ENCODE measurements at places on chromosomes 16 and 17. TPM values are rescaled to one million over a fixed set of nuclear protein-coding genes. Genes with fewer than 3 reads are reported as not detected.

Gene HCRT
- total RNA-seq, result not detected

- no peak for DNase-seq
Measured at GRCh38 chr17:535198-535597, 179.4 kb downstream of the VPS53 start.

DNA sequence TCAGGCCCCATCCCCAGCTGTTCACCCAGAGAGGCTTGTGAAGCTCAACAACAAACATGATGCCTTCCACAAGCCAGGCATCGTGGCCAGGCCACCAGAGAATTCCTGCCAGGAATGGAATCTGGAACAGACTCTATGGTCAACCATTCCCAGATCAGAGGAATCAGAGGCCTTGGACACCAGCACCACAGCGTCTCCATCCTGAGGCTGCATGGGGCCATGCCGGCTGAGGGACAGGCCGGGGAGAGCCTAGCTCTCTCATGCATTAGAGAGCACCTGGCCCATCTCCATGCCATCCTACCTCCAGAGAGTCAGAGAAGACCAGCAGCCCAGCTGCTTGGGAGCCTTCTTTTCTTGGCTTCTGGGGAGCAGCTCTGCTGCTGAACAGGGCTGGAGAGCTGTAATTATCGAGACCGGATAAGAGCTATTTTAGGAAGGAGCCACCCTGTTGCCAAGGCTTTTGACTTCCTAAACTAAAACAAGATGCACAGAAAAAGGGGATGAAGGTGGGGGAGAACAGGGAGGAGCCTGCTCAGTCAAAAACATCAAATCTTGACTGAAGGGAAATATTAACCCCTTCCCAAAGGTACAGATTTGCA lies 24.5 kb upstream of the MTMR4 start:
- DNase-seq, result no peak

Gene TAC4
- total RNA-seq, result not detected

- no peak for DNase-seq
Measured at GRCh38 chr16:77555791-77556190, 121.0 kb upstream of the ADAMTS18 start.

Gene NPIPA8
- not detected for total RNA-seq

Gene CA5A
- not detected for total RNA-seq

DNA sequence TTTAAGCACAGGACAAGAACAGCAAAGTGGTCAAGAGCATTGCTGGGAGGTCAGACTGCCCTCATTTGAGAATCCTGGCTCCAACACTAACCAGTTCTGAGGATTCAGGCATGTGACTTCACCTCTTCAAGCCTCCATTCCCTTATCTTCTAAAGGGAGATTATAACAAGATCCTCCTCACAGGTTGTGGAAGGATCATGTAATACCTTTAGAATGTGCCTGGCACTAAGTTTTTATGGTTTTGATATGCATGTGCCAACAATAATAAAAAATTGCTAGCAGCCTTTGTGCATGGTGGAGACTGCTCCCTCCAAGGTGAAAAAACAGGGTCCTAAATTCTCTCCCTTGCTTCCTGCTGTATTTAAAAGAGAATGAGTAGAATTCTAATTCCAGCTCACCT lies 36.0 kb upstream of the ADAMTS18 start:
- no peak for DNase-seq

DNA sequence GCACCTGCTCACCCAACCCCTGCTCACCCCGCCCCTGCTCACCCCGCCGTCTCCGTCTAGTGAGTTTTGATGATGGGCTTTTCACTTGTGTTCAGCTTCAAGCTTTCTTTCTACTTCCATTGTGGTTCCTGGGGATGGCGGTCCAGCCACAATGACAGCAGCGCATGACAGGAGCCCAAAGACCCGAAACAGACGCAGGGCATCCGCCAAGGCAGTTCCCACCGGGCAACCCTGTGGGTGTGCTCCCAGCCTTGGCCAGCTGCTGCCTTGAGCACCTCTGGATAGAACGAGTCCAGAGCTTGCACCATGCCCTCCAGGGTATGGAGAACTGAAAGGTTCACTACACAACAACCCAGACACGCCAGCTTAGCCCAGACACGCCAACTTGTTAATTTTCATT lies 92.9 kb upstream of the CHMP6 start:
- no peak for DNase-seq

DNA sequence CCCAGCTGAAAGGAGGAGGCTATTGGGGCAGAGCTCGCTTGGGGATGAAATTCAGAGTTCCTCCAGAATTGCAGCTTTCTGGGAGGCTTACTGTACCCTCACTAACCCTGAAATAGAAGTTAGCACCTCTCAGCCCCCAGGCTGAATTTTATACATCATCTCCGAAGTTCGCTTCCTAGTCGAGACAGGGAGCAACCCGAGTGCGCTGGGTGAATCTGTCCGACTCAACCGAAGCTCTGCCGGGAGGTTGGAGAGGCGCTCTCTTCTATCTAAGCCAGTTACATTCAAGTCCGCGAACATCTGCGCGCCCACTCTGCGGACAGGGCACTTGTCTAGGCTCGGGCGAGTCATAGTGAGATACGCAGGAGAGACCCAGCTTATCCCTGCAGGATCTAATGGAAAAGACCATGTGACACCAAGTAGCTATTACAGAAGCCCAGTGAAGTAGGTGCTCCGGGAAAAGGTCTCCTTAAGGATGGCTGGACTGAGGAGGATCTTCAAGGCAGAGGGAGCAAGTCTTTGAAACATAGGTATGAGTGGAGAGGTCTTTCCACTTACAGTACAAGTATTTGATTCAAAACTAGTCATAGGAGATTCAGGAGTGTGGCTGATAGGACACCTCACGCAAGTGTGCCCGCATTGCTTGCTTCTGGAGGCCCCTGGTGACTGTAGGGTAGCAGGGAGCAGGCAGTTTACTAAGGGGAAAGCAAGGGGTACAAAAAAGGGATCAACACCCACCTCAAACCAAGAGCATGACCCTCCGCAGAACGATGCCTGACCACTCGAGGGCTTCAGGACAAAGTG lies 646 bp upstream of the HES7 start:
- no peak for DNase-seq

Gene CCDC200
- not detected for total RNA-seq

DNA sequence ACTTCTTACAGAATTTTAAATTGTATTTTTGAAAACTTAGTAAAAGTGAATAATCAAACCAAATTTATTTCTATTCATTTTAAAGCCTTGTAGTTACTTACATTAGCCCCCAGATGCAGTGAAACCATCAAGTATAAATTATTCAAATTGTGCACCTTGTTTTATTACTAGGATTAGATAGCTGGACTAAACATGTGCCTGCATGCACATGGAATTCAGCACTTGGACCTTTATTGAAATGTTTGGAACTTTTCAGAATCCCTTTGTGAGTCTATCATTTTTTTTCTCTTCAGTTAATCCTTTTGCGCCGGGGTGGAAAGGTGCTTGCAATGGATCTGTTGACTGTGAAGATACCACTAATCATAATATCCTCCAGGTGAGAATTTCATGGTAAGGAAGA lies 4.7 kb downstream of the ZPBP2 start:
- DNase-seq, result no peak

Gene CDT1
- 5.6 TPM for total RNA-seq

- no peak for DNase-seq
Measured at GRCh38 chr17:70881093-70881492, 711.8 kb downstream of the KCNJ2 start.

DNA sequence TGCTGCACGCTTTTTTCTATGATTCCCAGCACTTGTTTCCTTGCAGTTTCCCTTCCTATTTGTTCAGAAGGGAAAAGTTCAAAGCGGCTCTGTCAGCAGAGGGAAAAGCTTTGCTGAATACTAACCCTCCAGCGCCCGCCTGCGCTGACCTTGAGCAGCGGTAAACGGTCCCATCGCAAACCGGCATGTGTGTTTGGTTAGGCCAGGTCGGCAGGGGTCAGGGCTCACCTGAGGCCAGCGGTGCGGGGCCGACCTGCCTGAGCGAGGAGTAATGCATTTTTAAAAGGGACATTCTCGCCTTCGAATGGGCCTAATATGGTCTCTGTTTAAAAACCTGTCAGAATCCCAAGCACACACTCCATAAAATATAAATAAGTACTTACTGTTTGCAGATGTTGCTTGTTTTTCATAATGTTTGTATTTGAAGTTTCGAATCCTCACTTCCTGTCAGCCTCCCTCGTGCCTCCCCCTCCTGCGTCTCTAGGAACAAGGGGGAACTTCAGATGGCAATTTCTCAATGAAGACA lies 110.1 kb downstream of the IRX3 start:
- no peak for DNase-seq

DNA sequence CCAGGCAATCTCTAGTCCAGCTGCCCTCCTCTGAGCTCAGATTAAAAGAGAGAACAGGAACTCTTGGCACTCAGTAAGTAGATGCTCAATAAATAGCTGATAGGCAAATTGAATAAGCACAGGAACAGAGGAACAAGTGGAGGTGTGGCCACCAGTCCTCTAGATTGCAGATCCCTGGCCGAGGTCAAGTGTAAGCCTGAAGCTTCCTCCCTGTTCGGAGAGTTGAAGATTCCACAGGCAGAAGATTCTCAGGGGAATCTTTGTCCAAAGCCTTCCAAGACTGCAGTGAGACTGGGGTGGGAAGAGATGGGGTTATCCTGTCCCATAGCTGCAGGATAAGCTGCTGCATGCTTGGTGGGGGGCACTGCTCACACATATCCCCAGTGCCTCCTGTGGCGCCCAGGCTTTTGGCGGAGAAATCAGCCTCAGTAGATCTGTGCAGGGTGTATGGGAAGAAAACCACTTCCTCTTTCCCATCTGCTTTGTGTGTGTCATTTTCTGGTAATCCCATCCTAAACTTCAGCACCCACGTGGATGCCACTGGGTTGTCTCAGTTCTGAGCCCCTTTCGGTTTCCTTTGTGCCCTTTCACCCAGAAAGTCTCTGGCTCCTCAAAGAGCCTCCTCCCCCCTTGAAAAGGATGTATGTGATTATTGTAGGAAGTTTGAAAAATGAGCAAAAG lies 12.1 kb downstream of the CD300A start:
- DNase-seq, result no peak

GRCh38 chr16:66539623-66540469 lies 10.1 kb downstream of the TK2 start:
- DNase-seq, result no peak

GRCh38 chr17:47999582-47999981 lies 28.7 kb downstream of the CDK5RAP3 start:
- DNase-seq, result no peak

DNA sequence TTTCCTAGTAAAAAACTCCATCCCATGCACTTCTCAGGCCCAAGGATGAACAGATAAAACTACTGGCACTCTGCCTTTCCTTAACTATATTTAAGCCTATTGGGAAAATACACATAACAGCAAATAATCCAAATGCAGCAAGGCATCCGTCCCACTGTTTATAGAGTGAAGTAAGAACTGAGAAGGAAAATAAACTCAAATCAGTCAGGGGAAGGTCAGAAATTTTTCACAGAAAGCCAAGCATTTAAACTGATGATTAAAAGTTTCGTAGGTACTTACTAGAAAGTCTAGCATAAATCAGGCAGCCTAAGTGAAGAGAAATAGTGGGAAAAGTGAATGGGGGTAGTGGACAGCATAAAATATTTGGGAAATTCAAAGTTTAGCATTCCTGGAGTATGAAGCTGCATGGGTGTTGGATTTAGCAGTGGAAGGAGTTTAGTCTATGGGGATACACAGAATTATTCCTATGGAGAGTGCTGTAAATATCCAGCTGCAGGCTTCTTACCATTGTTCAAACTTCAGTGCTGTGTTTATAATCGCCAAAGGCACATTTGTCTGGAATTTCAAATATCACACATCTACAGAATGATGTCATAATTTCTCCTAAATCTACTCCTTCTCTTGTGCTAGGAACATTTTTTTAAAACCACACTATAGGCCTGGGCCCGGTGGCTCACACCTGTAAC lies 1131.0 kb upstream of the GOT2 start:
- no peak for DNase-seq

Gene ALOX15B
- total RNA-seq, result not detected

- no peak for DNase-seq
Measured at GRCh38 chr17:63275318-63275970, 170.7 kb downstream of the CYB561 start.

DNA sequence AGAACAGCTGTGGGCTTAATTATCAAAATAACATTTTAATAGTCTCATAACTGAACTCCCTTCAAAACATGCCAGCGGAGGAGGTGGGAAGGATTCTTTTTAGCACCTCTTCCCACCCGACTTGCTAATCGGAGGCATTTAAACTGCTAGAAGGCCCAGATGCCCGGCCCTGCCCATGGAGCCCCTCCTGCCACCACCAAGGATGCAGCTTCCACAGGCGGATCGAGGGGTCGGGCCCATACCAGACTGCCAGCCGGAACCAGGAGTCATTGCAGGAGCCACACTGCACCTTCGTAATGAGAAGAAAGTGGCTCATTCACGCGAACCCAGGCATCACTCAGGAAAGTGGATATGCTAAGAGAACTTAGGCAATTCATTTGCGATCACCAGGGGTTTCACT lies 201.2 kb downstream of the C16orf78 start:
- DNase-seq, result no peak

Gene CALB2
- 0.39 TPM for total RNA-seq

DNA sequence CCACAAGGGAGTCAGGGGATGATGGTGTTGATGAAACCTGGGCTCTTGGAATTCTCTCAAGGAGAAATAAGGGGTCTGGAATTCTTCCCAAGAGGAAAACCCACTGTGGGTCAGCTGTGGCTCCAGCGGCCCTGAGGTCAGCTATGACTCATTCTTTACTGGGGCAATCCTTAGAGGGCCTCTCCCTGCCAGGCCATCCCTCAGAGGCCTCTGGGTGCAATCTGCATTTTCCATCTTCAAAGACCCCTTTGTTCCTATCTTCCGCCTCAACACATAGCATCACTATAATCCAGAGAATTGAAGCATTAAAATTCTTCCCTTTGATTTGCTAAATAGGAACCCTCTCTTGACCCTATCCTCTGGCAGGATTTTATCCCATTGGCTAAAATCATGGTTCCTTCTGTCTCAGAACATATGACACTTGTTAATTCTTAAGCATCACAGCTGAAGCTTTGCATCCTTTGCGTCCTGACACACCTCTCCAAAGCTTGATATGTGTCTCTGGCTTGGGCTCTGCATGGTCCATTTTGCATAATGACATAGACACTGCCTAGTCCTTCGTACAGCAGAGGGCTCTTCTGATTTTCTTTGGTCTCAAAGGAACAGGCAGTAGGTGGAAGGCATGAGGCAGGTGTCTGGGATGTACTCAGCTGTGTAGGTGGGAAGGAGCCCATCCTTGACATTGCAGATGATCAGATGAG lies 4.4 kb upstream of the KRT37 start:
- DNase-seq, result no peak

DNA sequence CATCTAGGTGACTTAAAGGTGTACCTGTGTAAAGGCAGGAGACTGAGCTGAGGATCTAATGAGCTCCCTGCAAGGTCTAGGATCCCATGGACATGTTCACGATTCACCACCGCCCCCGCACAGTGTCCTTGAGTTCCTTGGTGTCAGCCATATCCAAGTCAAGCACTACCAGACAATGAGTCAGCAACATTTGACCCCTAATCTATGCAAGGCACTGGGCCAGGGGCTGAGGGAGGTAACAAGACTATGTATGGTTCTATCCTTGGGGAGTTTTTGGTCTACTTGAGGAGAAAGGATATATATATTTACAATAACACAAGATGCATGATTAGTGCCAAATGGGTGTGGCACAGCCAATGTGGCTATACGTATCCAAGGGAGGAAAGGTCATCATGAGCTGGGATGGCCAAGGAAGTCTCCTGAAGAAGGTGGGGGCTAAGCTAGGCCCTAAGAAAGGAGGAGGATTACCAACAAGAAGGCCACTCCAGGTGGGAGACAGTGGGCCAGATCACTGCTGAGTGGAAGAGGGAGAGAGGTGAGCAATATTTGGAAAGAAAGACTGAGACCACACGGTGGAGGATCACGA lies 35.0 kb downstream of the ITGB3 start:
- no peak for DNase-seq

Gene DHX58
- 0.42 TPM for total RNA-seq

All from glutamatergic neuron (in vitro differentiated cells).